Right atrium auricular region (tissue), 2 donors: ENCODE measurements at places on chromosomes 3 and 15. TPM values are rescaled to one million over a fixed set of nuclear protein-coding genes. Genes with fewer than 3 reads are reported as not detected.

Gene KLF15
- 55.1 TPM for total RNA-seq

DNA sequence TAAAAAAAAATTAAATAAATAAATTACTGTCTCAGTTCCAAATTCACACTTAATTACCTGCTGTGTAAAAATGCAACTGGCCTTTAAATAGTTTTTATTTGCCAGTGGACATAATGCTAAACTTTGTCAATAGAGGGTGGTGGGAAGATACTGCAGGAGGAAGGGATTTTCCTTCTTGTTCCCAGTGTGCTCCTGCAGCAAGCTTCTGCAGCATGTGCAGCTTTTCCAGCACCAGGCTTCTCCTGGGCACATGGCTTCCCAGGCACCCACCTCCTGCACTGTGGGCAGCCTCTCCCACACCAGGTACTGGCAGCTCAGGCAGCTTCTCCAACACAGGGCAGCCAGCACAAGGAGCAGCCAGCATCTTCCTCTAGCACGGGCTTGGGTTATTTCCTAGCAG is 29.6 kb upstream of the BBX start:
- no peak for DNase-seq

GRCh38 chr3:155970398-155970797 is 99.9 kb downstream of the GMPS start:
- DNase-seq, result no peak

GRCh38 chr15:34855413-34855812 is 60.1 kb upstream of the ACTC1 start:
- DNase-seq, result no peak

DNA sequence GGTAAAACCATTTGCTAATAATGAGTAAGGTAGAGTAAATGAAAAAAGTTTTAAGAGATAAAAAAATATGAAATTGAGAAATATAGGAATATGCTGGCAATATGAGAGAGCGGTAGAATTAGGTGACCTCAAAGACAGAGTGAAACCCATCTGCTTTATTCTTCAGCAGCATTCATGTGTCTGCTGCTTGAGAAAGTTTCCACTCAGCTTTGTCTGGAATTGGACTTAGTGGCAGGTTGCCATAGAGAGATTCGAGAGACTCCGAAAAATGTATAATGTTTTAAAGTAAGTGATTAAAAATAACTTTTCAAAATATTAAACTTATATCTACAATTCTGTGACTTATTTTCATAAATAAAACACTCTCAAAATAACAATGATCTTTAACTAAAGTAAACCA is 5.0 kb downstream of the SUCNR1 start:
- DNase-seq, result no peak

DNA sequence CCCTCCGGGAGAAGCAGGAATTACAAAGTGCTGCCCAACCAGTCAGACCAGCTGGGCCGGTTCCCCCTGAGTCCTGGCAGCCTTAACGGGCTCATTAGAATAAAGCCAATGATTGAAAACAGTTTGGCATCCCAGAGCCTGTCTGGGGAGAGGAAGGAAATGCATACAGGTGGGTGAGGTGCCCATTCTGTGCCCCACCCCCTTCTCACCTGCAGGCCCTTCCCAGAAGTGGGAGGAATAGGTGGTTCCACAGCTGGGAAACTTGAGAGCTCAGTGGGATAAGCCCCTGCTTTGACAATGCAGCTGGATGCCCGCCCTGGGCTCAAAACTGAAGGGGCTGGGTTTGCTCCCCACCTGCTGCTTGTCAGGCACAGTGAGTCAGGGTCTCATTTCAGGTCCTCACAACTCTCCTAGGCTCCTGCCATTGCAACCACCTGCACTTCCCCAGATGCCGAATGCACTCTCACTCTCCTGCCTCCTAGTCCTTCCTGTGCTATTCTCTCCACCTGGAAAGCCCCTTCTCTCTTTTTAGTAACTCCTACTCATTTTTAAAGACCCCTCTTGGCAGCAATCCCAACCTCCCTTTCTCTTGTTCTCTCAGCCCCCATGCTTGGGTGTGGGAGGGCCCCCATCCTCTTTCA is 5.5 kb upstream of the BUB1B start:
- DNase-seq, result no peak

Gene STXBP5L
- total RNA-seq, result not detected

GRCh38 chr15:70014860-70015490 is 82.7 kb downstream of the TLE3 start:
- DNase-seq, result no peak

DNA sequence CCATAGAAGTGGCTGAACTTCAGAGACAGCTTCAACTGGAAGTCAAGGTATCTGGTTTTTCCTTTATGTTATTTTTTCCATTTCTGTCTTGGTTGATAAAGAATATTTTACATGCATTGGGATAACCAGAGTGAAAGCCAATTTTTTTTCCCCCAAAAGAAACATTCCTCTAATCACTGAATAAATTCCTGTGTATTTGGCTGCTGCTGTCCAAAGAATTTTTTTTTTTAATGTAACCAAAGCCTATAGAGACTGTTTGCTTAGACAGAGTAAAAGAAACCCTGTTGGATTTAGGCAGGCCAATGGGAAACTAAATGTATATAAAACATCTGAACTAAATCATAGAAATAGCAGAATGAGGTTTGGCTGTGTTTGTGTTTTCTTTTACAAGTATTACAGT is 75.2 kb downstream of the CGNL1 start:
- no peak for DNase-seq

GRCh38 chr3:45781271-45781670 is 15.1 kb downstream of the SLC6A20 start:
- peak; percentile 28 for DNase-seq

GRCh38 chr3:129543999-129544398 is 1.0 kb downstream of the H1-8 start:
- DNase-seq, result no peak

DNA sequence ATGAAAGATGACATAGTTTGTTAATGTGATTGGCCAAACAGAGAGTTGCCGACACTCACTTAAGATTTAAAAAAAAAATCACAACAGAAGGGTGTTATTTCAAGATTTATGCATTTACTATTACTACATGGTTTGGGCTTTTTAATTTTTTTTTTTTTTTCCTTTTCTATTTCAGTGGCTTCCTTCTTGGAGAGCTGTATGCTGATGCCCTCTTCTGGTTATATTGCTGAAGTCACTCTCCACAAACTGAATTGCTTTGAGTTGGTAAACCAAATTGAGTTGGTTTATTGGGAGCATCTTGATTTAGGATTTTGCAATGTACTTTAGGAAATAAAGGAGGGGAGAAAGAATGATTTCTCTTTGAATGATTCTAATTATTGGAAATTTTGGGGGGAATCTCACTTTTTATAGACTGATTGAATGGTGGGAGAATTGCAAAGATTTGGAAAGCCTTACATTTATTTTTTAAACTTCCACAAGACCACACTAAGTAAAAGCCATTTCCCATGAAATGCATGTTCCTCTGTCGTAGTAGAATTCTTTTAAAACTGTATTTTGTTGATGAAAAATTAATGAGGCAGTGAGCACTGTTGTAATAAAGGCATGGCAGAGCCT is 186.6 kb upstream of the FEZF2 start:
- DNase-seq, result no peak

- DNase-seq, result peak; percentile 73
Measured at GRCh38 chr15:31387479-31388118, 61.0 kb downstream of the KLF13 start.

Gene ZNF385D
- 0.59 TPM for total RNA-seq

Gene GLT8D1
- total RNA-seq, result 46.7 TPM

DNA sequence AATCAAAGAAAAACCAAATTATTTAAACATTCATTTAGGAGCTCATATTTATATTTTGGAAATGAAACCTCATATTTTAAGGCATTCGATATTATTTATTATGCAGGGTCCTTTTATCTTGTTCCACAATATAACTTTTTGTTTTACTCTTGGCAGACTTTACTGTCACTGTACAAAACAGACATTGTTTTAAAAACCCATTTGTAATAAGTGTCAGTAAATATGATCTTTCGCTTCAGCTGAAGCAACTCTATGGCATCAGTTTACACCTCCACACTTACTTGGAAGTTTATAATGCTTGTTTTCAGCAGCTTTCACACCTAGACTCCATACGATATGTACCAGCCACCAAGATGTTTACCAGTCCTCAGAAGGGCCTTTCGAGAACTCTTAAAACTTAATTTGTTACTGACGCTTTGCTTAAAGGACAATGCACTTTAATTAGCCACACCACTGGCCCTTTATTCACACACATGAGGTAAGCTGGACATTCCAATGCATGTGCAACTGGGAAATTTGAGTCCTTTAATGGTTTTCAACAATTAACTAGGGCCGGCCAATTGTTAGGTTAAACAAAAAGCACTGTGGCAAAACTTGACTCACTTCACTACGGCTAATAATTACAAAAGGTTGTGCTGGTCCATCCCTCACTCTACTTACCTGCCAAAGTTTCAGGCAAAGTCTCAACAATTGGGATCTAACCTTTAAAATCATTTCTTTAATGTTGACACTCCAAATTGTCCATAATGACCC is 16.7 kb downstream of the WWTR1 start:
- DNase-seq, result no peak

DNA sequence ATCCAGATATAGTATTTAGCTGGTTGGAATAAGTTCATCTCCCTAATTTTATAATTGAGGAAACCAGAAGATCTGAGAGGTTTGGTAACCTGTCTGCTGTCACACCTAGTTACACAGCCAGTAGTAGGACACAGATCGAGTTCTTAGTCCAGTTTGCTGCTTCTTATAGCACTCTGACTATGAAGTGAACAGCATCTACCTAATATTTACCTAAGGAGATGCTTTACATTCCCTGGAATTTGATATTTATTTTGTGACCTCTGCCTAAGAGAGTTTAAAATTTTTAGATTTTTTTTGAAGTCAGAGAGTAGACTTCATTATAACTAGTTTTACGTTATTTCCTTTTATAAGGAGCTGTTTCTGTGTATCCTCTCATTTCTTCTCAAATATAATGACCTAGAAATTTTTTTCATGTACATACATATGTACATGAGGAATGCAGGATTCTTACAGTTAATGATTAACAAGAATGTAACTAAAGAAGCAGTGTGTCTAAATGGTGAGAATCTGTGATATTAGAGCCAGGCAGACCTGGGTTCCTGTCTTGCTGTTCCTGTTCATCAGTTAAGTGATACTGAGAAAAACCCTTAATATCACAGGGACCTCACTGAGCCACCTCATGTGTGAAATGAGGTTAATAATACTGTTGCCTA is 4.3 kb downstream of the ARHGEF26 start:
- no peak for DNase-seq

GRCh38 chr3:114809668-114810413 is 337.2 kb downstream of the ZBTB20 start:
- no peak for DNase-seq

- no peak for DNase-seq
Measured at GRCh38 chr3:16059711-16060357, 114.6 kb upstream of the GALNT15 start.

DNA sequence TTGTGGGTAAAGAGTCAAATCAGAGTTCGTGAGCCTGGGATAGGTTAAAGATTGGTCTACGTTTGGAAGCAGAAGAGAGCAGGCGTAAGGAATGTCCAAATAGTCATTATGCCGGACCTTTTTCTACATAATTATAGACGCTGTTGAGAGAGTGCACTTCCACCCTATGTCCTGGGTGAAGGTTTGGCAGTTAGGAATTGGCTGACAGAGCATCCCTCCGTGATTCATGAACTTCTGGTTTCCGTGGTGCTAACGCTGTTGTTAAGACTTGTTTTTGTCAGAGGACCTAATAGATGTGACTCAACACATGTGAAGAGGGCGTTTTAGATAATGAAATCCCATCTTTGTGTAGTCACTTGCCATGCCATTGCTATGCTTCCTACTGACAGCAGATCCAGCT is 1.1 kb downstream of the EAF1 start:
- no peak for DNase-seq

DNA sequence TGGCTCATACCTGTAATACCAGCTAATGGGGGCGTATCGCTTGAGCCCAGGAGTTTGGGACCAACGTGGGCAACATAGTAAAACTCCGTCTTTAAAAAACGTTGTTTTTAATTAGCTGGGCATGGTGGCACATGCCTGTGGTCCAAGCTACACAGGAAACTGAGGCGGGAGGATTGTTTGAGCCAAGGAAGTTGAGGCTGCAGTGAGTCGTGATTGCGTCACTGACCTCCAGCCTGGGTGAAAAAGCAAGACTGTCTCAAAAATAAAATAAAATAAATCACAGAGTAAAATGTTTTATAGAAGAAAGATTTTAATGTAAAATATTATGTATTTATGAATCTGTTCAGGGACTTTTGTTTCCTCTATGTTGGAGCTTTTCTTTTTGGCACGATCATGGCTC is 15.3 kb upstream of the STRIT1 start:
- DNase-seq, result no peak

DNA sequence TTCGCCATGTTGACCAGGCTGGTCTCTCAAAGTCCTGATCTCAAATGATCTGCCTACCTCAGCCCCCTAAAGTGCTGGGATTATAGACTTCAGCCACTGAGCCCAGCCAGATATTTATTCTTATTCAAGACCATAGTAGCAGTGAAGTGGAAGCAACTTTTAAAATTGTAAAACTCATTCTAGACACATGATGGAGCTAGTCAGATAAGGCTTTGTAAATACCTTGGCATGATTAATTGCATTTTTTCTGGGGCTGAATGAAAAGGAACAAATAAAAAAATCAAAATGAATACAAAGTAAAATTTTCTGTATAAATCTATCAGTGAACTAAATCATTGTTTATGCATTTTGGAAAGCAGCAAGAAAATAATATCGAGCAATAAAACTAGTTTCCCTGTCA is 4.1 kb upstream of the MYO1E start:
- DNase-seq, result no peak

Gene MASP1
- total RNA-seq, result 26.2 TPM

Gene POPDC2
- total RNA-seq, result 679 TPM

Gene KCNH8
- 0.08 TPM for total RNA-seq

DNA sequence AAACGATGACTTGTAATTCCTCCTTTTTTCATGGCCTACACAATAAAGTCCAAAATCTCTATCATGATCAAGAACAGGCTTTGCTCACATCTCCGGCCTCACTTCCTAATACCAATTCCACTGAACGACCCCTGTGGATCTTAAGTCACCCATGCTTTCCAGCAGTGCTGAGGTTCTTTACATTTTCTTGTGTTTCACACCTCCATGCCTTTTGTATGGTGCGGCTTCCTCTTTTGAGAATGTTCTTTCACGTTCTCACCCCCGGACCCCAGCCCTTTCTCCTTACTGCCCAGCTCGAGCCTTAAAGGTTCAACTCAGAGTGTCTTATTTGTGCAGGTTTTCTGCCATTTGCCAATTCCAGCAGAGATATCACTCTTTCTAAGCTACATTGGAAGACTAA is 70.1 kb downstream of the CSNK1G1 start:
- no peak for DNase-seq

DNA sequence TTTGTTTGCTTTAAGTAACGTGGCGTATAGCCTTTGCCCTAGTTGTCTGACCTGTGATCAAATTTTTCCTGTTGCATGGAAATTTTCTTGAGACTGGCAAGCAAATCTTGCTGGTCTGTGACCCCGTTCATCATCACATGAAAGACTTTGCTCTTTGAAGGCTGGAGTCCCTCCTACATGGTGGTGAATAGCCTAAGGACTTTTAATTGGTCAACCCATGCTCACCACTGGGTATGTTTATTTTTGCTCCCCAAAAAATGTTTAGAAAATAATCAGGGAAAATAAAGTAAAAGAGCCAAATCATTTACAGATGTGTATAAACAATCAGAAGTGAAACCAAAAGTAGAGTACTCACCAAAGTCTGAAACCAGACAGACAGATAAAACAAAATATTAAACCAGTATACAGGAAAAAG is 1075.3 kb upstream of the ALCAM start:
- DNase-seq, result no peak
